T-helper 1 cell (primary cell): ENCODE measurements at places on chromosomes 5 and 9.
A peak's percentile ranks its signal among the peaks of the same experiment; 100 is the strongest.

GRCh38 chr5:116299746-116300640 lies 215.2 kb downstream of the COMMD10 start:
- no peak for DNase-seq

DNA sequence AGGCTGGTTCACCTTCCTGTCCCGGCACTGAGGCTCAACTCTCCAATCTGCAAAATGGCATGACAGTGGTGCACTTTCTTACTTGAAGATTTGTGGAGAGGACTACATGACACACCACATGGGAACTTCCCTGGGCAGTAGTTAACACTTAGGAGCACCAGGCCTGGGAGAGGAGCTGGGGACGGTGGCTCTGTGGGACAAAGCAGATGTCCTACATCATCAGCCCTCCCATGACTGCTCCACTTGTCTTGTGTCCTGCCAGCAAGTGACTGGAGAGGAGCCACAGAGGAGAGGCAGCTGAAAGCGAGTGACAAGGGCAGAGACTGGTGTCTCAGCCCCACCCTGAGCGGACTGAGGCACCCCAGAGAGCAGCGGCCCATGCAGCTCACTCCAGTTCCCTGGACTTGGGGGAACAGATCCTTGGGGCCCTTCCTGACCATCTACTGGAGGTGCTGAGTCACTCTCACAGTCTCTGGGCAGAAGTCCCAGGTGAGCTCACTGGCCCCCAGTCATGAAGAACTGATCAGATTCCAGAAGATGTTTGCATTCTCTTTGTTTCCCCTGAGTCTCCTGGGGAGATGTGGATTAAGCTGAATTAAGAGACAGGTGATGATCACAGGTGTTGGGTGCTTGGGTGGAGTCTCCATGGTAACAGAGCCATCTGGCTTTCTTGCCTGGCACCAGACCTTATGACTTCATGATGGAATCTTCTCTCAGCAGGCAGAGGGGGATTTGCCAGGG lies 13.2 kb upstream of the SLC25A48 start:
- no peak for DNase-seq

- no peak for DNase-seq
Measured at GRCh38 chr9:21553441-21553840, 71.3 kb upstream of the IFNE start.

DNA sequence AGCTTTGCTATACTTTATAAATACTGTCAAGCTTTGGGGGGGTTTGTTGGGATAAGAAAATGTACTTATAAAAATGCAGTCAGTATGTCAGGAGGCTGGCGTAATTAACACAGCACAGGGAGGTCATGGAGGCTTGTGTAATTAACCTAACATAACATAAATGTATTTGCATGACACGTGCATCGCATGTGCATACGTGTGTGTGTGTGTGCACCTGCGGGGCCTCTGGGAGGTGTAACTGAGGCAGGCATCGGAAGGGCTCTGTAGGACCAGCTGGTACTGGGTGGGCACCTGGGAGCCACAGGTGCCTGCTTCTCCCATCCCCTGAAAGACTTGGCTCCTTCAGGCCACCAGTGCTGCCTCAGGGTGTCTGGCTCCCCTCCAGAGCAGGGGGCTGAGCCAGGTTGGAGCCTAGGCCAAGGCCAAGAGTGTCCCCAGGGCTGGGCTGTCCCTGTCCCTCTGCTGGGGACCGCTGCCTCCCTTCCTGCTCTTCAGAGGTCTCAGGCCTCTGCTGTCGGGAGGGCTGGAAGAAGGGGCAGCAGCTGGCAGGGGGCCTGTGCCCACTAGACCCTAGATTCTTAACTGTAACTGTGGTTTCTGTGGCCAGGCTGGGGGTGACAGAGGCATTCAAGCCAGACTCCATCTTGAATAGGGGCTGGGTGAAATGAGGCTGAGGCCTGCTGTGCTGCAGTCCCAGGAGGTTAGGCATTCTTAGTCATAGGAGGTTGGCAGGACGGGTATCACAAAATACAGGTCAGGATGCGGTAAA lies 9.0 kb downstream of the FCN2 start:
- DNase-seq: no peak

DNA sequence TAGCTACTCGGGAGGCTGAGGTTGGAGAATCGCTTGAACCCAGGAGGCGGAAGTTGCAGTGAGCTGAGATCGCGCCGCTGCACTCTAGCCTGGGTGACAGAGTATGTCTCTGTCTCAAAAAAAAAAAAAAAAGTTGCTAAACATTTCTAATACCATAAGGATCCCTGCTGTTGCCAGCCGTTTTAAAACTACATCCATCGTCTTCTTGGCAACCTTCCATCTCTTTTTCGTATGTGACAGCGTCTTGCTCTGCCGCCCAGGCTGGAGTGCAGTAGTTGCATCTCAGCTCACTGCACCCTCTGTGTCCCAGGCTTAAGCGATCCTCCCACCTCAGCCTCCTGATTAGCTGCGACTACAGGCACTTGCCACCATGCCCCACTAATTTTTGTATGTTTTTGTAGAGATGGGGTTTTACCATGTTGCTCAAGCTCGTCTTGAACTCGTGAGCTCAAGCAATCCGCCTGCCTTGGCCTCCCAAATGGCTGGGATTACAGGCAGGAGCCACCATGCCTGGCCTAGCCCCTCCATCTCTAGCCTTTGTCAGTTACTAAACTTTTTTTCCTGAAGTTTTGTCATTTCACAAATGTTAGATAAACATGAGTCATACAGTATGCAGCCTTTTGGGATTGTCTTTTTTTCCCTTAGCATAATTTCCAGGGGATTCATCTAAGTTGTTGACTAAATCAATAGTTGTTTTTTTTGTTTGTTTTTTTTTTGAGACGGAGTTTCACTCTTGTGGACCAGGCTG lies 13.5 kb downstream of the NSD1 start:
- DNase-seq: no peak

GRCh38 chr5:76401801-76402250 lies 1.3 kb upstream of the IQGAP2 start:
- DNase-seq: peak; percentile 44

DNA sequence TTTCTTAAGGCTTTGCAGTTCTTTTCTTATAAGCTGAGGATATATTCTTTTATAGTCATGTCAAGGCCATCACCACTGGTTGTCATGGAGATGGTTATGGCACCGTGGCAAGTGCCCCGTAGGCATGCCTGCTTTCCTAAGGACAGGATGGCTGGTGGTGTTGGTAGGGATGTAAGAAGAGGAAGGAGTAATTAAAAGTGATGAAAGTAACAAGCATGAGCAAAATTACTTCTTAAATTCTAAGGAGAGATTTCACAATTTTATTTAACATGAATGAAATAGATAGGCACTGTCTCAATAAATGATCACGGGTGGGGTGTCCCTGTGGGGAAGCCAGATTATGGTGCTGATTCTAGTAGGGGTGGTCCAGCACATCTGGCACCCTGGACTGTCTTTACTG lies 290.2 kb upstream of the KLF4 start:
- no peak for DNase-seq

- DNase-seq: no peak
Measured at GRCh38 chr5:14217587-14217986, 74.4 kb downstream of the TRIO start.

DNA sequence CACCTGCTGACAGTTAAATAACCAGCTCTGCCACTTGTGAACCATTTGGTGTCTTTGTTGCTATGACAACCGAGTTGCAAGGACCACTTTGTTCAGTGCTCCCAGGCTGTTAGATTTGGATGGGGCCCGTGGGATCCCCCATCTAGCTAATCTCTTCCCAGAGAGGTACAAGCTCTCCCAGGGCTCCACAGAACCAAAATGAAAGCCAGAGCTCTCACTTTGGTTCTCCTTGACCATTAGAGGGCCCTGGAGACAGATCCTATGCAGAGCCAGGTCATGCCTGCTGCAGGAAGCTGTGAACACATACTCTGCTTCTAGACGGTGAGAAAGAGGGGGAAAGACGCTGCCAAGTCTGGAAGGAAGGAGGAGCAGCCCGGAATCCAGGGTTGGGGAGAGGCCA lies 224.6 kb downstream of the GABBR2 start:
- DNase-seq: no peak

DNA sequence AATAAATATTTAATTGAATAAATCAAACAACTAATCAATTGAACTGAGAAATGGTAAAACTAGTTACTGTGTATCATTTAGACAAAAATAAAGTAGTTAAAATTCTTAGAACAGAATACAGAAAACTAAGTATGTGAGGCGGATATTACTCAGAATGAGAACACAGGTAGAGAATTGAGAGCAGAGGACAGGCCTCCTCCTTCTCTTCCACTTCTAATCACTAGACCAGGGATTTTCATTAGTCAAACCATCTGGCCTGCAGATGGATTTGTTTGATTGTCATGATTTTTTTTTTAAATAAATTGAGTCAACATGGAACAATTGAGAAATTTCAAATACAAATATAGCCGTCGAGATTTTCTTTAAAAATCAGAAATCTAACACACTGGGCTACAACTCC lies 198.6 kb upstream of the HMHB1 start:
- no peak for DNase-seq

GRCh38 chr5:3186736-3187405 lies 408.8 kb upstream of the IRX1 start:
- DNase-seq: no peak

DNA sequence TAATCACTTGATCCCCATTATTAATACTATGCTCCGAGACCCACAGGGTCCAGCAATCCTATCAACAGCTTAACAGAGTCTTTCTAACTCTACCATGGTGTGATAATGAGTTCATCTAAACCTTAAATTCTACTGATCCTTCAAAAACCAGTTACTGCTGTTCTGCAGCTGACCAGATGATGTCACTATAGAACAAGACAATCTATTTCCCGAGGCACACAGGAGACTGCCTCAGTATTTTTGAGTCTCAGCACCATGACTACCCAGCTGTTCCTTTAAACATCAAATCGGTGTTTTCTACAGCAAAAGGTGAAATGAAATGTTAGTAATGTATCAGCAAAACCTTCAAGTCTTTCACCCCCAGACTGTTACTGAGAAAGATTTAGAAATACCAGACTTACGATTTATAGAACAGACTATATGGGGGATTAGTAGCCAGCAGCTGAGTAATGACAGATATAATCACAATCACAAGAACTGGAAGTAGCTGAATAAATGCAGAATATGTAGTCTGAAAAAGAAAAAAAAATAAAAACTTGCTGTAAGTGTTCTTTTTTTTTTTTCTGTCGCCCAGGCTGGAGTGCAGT lies 16.9 kb downstream of the DNAJC18 start:
- peak; percentile 51 for DNase-seq

- no peak for DNase-seq
Measured at GRCh38 chr5:135395866-135396265, 3.2 kb downstream of the MACROH2A1 start.

- no peak for DNase-seq
Measured at GRCh38 chr5:127846884-127847283, 143.7 kb downstream of the CCDC192 start.

GRCh38 chr5:2748179-2748860 lies 3.2 kb downstream of the IRX2 start:
- no peak for DNase-seq

DNA sequence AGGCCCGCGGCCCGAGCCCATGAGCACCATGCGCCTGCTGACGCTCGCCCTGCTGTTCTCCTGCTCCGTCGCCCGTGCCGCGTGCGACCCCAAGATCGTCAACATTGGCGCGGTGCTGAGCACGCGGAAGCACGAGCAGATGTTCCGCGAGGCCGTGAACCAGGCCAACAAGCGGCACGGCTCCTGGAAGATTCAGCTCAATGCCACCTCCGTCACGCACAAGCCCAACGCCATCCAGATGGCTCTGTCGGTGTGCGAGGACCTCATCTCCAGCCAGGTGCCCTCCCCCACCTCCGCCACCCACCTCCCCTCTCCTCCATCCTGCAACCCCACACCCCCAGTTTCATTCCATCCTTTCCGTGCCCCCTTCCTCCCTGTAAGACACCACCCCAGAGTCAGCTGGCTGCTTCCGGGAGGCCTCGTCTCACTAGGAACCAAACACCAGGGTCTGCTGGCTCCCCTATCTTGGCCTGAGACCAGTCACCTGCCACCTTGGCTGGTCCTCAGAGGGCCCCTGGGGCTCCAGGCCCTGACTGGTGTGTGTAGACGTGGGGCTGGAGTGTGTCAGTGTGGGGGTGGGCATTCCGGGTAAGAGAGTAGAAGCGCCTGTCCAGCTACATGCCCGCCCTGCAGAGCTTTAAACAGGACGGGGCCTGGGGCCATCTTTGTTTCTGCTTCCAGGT lies 655 bp downstream of the GRIN1 start:
- no peak for DNase-seq

GRCh38 chr5:152499814-152500535 lies 94.9 kb upstream of the NMUR2 start:
- DNase-seq: no peak

DNA sequence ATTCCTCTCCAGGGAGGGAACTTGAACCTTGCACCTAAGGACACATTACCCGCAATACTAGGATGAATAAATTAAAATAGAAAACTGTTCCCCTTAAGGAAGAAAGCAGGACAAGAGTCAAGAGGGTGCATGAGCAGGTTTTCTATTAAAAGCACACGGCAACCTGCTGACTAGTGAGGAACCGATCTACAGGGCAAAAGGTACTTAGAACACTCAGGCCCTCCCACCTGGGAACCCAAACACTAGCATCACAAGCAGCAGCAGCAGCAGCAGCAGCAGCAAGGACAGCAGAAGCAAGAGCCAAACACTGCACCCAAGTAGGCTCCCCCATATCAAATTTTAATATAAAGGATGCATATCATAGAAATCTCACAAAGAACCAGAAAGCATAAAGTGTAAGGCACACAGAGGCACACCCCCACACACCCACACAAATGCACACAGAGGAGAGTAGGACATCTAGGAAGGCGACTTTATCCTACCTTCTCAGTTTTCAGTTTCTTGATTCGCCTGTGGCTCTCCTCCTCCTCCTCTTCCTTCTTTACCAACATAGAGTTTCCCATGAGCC lies 2.8 kb downstream of the ZNF608 start:
- DNase-seq: no peak

GRCh38 chr5:79255786-79256557 lies 20.0 kb downstream of the JMY start:
- no peak for DNase-seq

DNA sequence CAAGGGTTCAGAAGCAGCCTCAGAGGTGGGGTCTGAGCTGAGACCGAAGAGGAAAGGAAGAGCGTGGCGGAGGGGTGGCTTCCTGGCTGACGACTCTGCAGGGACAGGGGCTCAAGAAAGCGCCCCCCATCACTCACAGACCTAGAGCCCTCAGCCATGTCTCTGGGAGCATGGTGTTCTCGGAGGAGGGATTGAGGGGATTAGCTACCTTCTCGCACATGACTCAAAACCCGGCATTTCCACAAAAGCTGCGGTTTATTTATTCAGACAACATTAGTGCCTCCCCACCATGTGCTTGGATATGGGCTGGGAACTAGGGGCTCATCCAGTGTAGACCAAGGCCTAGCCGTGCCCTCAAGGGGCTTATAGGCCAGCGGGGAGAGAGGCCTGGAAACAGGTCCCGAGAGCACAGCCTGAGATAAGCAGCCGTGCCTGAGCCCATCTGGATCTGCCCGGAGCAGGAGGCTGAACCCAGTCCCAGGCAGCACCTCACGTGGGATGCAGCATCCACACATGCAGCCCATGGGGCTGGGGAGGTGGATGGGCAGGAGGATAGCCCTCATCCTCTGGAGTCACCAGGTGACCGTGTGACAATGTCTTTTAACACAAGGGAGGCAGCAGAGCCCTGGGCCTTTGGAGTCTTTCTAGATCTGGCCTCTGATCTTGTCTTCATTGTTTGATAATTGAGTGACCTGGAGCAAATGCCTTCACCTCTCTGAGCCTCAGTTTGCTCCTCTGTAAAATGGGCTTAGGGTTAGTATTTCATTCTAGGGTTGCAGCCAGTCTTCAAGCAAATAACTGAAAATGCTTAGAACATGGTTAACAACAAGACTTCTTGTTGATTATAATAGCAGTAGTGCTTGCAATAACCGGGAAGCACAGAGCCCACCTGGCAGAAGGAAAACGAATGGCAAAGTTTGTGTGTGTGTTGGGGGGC lies 878 bp upstream of the HMCN2 start:
- DNase-seq: no peak
